ENCODE measurements at places on chromosomes 11 and 22.

DNA sequence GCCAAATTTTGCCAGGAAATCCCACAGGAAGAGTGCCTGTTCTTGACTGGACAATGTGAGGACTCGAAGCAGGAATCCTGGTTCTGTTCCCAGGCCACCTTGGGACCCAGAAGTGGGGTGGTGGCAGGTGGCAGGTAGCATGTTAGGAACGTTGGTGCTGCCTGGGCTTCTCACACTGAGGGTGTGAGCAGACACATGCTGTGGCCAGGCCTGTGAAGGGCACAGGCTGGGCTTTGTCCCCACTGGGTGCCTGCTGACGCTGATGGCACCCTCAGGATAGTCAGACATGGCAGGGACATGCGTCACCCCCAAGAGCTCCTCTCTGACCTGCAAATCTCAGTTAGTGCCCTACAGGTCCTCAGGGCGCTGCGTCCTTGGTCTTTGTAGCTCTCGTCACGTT lies 21.1 kb upstream of the NECTIN1 start:
- no peak for DNase-seq

DNA sequence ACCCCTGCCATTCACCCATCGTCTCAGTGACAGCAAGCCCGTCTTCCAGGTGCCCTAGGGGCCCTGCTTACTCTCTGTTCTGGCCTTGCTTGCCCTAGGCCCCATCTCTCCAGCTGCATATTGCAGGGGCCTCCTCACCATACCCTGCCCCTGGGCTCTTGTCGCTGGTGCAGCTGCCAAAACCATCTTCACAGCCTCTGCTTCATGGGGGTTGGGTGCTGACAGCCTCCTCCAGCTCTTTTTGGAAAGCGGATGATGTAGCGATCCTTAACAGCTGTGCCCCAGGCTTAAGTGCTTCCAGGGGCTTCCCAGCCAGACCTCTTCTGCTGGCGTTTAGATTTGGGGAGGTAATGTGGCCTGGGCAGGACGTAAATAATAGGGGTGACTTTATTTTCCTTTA lies 61.2 kb upstream of the SUSD2 start:
- no peak for DNase-seq

DNA sequence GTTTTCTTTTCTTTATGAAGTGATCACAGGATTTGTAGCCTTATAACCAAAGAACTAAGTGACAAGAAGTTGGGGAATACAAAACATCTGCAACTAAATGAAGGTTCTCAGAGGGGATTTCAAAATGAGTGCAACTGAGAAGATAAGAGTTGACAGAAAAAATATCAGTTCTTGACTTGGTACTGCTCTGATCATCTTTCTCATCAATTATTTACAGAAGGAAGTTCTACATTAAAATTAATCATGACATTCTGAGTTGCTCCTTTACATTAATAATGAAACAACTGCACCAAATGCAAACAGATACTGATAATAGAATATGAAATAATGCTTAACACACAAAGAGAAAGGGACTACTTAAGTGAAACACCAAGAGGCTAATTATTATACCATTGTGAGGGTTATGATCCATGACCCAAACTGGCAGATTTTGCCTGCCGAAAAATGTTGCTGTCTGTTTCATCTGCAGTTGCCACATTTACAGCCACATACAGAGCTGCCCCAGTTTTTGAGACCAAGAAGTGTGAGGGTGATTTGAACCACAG lies 561.9 kb upstream of the ANO5 start:
- DNase-seq = no peak

- no peak for DNase-seq
Measured at GRCh38 chr11:74970852-74971395, 17.8 kb upstream of the NEU3 start.

DNA sequence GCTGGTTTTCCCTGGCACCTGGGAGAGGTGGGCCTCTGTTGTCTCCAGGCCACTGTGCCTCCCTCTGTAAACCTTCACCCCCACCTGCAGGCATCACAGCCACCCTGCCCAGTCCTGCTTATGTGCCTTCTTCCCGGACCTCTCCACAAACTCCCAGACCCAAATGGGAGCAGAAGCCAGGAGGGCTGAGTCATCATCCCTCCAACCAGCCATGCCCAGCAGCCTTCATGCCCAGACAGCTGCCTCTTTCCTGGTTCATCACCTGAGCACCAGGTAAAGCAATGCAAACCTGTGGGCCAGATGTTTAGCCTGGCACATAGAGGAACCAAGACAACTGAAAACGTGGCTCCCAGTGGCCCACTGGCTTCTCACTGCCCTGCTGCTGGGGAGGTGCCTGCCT lies 2.1 kb upstream of the TMPRSS4 start:
- DNase-seq = no peak

- DNase-seq = no peak
Measured at GRCh38 chr11:120908461-120909181, 115.3 kb upstream of the TBCEL start.

DNA sequence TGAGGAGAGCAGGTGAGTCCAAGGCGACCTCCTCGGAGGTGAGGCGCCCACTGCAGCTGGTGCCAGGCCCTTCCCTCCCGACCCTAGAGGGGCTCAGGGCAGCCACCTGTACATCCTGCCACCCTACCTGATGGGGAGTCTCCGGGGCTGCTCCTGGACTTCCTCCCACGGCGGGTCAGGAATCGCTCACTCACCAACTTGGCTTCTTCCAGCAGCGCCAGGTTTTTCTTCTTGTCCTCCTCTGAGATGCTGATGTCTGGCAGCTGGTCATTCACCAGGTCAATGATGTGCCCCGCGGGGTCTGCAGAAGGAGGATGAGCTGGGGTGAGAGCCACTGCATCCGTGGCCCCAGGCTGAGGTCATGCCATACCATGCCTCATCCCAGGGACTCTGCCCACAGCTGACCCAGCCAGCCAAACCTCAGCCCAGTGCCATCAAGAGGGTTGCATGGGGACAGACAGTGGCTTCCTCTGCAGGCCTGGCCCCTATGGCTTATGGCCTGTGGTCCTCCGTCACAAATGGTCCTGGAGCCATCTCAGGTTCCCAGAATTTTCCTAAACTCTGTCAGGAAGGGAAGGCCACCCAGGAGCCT lies 61.0 kb upstream of the LYVE1 start:
- DNase-seq = no peak

DNA sequence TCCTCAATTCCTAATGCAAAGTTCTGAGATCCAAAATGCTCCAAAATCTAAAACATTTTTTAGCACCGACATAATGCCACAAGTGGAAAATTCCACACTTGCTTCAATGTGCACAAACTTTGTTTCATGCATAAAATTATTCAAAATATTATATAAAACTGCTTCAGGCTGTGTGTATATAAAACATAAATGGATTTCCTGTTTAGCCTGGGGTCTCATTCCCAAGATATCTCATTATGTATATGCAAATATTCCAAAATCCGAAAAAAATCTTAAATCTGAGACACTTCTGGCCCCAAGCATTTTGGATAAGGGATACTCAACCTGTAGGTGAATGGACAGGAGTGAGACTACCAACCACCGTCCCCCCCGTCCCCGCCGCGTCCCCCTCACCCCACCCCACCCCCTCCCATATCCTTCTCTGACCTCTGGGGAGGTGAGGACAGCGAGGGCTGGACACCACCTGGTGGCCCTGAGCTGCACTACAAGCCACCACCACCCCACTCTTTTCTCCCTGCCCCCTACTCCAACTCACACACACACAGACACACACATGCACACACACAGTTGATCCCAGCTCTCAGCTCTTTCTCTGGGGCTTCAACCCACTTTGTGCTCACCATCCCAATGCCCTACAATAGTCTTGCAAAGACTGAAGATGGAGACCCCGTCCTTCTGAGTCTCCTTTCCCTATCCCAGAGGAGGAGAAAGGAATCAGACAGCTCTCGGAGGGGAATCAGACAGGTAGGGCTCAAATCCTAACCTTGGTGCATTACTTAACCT lies 101.0 kb downstream of the PDE2A start:
- DNase-seq = peak; percentile 77

- DNase-seq = no peak
Measured at GRCh38 chr11:95301474-95301873, 70.5 kb upstream of the SESN3 start.

DNA sequence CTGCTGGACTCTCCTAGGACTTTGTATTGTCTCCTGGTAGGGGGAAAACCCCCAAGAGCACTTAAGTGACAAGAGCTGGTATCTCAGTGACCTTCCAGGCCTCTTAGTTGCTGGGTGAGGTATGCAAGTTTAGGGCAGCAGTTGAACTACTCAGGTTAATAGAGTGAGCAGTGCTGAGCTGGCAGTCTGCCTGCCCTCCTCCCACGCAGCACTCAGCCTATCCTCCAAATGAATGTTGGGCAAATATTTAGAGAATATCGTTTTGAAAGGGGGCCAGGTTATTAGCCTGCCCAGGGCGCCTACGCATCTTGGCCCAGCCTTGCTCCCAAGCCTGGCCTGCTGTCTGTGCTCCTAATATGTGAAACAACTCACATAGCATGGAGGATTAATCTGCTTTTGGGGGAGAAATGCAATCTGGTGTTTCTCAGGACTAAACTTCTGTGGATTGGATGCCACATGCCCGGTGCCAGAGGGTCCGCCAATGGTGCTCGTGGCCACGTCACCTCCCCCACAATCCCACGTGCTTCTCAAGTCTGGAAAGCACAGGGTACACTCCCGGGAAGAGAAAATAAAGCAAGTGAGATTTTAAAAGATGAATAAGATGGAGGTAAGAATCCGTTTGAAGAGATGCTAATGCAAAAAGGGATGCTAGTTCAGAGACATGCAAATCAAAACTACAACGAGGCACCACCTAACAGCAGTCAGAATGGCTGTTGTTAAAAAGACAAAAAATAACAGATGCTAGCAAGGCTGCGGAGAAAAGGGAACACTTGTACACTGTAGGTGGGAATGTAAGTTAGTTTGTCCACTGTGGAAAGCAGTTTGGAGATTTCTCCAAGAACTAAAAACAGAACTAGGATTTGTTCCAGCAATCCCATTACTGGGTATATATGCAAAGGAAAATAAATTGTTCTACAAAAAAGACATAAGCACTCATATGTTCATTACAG lies 67.7 kb downstream of the SPON1 start:
- no peak for DNase-seq

DNA sequence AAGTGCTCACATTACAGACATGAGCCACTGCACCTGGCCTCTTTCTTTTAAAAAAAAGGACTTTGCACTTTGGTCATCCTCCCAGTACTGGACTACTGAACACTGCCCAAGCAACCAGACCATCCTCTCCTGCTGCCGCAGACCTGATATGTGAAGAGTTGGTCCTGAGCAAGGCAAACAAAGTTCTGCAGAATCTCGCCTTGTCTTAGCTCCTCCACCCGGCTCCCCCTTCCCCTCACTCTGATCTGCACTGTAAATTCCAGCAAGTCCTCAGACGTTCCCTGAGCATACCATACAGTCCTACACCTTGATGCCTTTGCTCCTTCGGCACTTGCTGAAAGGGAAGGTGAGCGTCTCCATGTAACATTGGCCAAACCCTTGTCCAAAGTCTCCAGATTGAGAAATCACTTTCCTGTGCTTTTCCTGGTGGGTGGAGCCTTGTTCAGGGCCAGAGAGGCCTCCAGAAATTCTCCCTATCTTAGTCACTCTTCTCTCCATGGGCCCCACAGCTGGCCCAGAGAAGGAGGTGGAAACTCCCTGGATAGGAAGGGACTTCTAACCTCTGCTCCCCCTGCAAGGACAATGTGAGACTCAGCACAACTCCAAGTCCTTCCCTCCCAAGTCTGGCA lies 47.0 kb upstream of the TIMP3 start:
- peak; percentile 68 for DNase-seq

DNA sequence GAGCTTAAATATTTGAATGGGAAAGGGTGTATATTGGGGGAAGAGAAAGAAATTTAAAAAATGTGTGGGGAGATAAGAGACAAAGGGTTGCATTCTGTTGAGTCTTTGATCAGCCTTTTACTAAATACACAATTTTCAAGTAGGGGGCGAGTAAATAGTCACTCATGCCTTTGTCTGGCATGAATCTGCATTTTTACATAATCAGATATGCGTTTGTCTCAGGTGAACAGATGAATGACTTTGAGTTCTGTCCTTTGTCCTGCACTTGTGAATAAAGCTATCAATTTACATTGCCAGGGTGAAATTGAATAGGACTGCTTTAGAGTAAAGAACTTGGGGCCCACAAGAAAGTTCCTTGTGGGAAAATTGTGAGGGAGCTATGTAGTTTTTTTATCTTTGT lies 523.6 kb upstream of the LUZP2 start:
- no peak for DNase-seq

DNA sequence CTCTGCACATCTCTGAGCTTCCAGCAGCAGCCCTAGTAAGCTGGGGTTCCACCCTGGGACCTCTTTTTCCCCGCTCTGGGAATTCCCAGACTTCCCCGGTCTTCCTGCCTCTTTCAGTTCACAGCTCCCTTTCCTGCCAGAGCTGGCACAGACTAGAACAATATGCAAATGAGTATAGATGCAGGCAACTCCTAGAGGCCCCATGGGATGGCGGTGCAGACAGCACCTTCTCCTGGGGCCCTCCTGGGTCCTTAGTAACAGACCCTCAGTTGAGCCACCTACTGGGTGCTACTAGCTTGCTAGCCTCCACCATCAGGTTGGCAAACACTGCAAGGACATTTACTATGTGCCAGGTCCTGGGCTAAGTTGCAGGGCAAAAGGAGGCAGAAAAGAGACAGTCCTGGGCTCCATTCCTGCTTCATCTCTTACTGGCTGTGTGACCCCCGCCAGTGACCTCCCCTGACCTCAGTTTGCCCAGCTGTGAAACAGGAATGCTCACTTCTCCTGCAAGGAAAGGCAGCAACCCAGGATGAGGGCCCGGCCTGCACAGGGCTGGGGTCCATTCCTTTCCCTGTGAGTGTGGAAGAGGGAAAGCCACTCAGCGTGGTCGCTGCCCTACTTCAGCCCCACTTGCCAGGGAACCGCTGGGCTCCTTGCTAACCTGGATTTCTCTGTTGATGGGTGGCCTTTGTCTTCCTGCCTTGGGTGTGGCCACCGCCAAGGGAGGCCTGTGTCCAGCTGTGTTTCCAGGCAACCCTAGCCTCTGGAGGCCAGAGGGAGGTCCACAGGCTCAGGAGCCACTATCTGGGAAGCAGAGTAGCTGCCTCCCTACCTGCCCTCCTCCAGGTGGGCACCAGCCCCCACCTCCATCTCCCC lies 7.3 kb downstream of the RELT start:
- no peak for DNase-seq

GRCh38 chr11:122647736-122648275 lies 7.7 kb upstream of the UBASH3B start:
- DNase-seq = no peak

DNA sequence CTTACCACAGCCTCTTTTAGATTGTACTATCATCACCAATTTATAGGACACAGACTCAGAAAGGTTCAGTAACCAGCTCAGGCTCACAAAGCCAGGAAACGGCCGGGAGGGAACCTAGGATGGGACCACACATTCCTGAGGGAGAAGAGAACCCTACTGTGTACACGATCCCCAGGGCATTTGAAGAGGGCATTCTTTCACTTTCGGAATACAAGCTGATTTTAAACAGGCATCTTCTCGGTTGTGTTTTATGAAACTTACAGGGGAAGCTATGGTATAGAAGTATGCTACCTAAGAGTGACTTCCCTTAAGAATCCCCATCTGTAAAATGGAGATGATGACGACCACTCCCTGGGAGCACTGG lies 19.0 kb downstream of the SMCO4 start:
- DNase-seq = no peak
